ENCODE measurements at places on chromosomes 5 and 9.

DNA sequence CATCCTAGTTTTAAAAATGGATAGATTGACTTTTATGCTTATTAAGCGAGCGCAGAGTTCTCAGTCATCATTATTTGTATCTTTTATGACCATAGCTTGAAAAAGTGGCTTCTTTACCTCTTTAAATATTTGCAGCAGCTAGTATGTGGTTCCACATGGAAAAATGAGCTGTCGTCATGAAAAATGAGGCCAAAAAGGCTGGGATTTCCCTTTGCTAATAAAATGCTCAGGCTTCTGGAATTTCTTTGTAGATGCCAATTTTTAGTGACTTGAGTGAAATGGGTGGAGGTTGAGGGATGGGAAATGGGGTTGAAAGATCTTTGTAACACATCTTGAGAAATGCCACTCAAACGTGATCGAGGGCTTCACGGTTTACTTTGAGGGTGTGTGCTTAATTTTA lies 35.2 kb downstream of the RAI14 start:
- no peak for DNase-seq

DNA sequence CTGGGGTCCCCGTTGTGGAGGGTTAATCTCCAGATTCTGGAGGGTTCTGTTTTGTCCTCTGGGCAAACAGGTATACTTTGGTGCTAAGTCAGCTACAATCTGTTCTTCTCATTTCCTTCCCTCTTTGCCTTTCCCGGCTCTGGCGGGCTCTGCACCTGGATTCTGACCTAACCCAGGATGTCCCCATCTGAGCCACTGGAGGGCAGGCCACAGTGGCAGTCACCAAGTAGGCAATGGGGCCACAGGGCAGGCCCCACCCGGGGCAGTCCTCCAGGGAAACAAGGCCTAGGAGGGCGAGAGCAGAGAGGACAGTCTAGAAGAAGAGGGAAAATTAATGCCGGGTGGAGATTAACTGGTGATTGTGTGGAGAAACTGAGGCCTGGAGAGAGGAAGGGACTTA lies 40.4 kb upstream of the HRH2 start:
- no peak for DNase-seq

- no peak for DNase-seq
Observed at GRCh38 chr5:73027816-73028215, 72.0 kb downstream of the FCHO2 start.

DNA sequence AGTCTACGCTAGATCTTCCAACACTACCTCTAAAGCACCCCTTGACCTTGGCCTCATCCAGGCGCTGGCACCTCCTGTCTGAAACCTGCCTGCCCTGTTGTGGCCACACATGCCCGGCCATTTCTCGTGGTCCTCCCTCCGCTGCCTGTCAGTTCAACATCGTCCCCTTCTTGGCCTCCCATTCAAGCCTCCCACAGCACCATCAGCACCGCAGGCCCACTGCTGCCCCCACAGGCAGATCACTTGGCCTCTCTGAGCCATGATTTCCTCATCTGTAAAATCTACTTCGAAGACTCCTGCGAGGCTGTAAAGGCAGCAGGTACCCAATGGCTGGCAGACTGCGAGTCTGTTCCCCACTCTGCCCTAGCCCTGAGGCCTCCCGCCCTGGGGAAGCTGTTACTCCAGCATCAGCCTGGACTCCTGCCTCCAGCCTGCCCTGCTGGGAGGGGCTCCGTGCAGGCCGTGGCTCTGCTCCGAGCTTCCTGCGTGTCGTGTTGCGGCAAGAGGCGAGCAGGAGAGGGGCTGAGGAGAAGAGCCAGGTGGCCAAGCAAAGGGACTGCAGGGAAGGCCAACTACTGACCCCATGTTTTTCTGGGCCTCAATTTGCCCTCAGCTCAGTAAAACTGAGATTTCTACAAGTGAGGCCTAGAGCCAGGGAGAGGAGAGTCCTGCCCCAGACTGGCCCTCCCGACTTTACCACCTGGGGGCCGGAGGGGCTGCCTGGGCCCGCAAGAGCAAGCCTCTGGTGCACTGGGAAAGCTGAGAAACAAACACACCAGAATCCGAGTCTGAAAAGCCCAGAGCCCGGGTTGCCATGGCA lies 70.5 kb upstream of the LRRTM2 start:
- no peak for DNase-seq

DNA sequence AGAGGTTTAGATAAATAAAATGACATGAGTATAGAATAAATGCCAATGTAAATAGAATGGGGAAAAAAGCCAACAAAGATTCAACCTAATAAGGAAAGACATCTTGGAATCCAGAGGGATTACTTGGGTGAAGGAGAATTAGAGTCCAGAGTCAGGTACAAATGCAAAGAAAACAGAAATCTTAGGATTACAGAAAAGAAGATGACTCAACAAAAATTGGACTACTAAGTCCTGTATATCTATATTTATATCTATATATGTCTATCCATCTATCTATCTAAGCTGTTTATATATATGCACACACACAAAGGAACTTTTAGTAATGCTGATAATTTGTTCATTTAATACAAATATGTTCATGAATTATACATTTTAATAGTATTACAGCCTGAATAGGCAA lies 27.6 kb downstream of the FAM174A start:
- DNase-seq: no peak

All from BJ (cell line).